ENCODE measurements at places on chromosomes 7 and 10. TPM values are rescaled to one million over a fixed set of nuclear protein-coding genes. Genes with fewer than 3 reads are reported as not detected.

The ADARB2 gene
- 1.8 TPM for total RNA-seq

The MYO1G gene
- total RNA-seq, result 0.25 TPM

The KMT2C gene
- 54.1 TPM for total RNA-seq

The UCMA gene
- not detected for total RNA-seq

The GRM3 gene
- 0.29 TPM for total RNA-seq

The GSTO2 gene
- 18.8 TPM for total RNA-seq

The CCDC136 gene
- total RNA-seq, result 49.3 TPM

DNA sequence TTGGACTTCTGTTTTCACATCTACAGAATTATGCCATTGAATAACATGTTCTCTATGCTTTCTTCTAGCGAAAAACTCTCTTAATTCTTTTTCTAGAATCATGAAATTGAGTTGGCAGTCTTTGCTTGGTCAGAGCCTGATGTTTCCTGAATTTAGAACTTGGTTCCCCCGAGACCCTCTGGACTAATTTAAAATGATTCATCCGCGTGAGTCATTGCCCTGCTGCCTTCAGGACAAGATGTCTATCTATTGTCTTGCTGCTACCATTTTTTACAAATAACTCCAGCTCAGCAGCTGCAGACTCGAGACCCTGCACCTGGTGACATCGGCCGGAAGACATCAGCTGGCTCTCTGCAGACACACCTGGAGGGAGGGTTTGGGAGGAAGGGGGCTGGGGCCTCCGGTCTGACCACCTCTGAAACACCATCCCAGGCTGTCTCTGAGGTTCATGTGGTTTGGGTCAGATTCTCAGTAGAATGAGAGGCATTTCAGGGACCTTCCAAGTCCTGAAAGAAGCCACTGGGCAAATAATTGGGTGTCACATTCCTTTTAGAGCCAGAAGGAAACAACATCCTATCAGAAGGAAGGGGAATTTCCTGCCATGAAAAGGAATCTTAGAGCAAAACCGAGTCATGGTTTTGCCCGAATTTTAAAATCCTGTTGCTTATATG, 20.9 kb upstream of the KLF6 start:
- no peaks in the 10 kb centered on the region for H3K27me3 ChIP-seq
- no peaks in the 10 kb centered on the region for H3K36me3 ChIP-seq
- peaks cover 39% of the 10 kb centered on the region for H3K4me1 ChIP-seq
- no peak overlapping the region for H3K4me3 ChIP-seq

- DNase-seq, result no peak
- H3K36me3 ChIP-seq, result peaks cover 20% of the 10 kb centered on the region
- H3K4me1 ChIP-seq, result peaks cover 7% of the 10 kb centered on the region
- H3K27ac ChIP-seq, result no peak overlapping the region
- no peaks in the 10 kb centered on the region for H3K27me3 ChIP-seq
- H3K4me3 ChIP-seq, result no peak overlapping the region
These were observed 411.6 kb downstream of the PARD3 start for GRCh38 chr10:34403512-34403911.

GRCh38 chr7:24587853-24588252, 14.6 kb downstream of the PALS2 start:
- DNase-seq, result peak; percentile 86
- H3K4me1 ChIP-seq, result no peaks in the 10 kb centered on the region
- no peak overlapping the region for H3K27ac ChIP-seq
- H3K27me3 ChIP-seq, result no peaks in the 10 kb centered on the region
- no peak overlapping the region for H3K4me3 ChIP-seq

DNA sequence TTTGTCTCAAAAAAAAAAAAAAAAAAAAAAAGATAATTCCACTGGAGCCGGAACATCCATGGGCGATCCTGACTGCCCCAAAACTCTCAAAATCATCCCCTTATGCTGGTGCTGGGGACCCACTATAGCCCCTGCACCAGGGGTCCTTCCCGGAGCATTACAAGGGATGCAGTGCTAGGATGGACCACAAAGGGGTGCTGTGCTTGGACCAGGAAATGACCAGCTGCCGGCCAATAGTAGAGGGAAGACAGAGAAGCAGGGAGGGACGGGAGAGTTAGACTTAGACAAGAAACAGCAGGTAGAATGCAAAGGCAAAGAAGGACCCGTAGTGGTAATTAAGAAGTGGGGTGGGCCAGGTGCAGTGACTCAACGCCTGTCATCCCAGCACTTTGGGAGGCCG, 40.5 kb downstream of the RCC1L start:
- H3K27ac ChIP-seq, result no peak overlapping the region
- DNase-seq, result peak; percentile 90
- H3K4me3 ChIP-seq, result no peak overlapping the region
- peaks cover 28% of the 10 kb centered on the region for H3K36me3 ChIP-seq
- H3K27me3 ChIP-seq, result no peaks in the 10 kb centered on the region

- H3K27ac ChIP-seq, result no peak overlapping the region
- no peaks in the 10 kb centered on the region for H3K27me3 ChIP-seq
- no peak overlapping the region for H3K4me3 ChIP-seq
- H3K4me1 ChIP-seq, result peaks cover 25% of the 10 kb centered on the region
- DNase-seq, result peak; percentile 97
These were observed 75.7 kb upstream of the EFCAB10 start for GRCh38 chr7:105656922-105657521.

DNA sequence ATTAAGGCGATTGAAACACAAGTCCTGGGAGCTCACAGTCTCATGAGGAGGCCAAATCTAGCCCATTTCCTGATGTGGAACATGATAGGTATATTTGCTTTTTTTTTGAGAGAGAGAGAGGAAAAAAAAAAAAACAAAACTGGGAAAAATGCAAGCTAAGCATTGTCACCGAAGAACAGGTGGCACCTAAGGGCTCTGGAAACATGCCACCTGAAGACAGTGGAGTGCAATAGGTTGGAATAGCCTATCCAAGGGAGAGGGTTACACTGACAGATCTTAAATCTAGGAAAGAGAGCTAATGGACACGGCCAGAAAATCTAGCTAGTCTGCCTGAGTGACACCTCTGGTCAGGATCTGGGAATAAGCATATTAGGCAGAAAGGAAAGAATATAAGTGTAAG, 110.2 kb downstream of the SRI start:
- H3K4me3 ChIP-seq, result no peak overlapping the region
- DNase-seq, result no peak
- no peaks in the 10 kb centered on the region for H3K27me3 ChIP-seq
- no peaks in the 10 kb centered on the region for H3K4me1 ChIP-seq

- H3K27me3 ChIP-seq, result no peaks in the 10 kb centered on the region
- no peak for DNase-seq
- H3K27ac ChIP-seq, result no peak overlapping the region
- no peaks in the 10 kb centered on the region for H3K4me1 ChIP-seq
- H3K36me3 ChIP-seq, result no peaks in the 10 kb centered on the region
These were observed 54.0 kb upstream of the RPA3 start for GRCh38 chr7:7772397-7772821.

Data from endodermal cell (in vitro differentiated cells).